ENCODE measurements at places on chromosomes 2 and 18.

DNA sequence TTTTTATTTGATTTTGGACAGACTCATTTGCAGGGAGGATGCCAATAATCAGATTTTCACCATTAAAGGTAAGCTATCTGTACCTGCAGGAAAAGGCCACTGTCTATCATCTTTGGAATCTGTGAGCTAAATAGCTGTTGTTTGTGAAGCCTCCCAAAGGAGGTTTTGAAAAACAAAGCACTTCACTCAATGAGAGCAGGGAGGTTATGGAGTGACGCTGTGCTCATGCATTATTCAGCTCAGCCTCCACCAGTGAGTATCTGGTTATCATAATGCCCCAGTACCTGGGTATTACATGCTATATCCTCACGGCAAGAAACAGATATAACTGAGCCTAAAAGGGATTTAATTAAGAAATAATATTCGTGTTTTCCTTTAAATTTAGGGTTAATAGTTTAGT, 189.6 kb upstream of the PIK3C3 start:
- DNase-seq: no peak

DNA sequence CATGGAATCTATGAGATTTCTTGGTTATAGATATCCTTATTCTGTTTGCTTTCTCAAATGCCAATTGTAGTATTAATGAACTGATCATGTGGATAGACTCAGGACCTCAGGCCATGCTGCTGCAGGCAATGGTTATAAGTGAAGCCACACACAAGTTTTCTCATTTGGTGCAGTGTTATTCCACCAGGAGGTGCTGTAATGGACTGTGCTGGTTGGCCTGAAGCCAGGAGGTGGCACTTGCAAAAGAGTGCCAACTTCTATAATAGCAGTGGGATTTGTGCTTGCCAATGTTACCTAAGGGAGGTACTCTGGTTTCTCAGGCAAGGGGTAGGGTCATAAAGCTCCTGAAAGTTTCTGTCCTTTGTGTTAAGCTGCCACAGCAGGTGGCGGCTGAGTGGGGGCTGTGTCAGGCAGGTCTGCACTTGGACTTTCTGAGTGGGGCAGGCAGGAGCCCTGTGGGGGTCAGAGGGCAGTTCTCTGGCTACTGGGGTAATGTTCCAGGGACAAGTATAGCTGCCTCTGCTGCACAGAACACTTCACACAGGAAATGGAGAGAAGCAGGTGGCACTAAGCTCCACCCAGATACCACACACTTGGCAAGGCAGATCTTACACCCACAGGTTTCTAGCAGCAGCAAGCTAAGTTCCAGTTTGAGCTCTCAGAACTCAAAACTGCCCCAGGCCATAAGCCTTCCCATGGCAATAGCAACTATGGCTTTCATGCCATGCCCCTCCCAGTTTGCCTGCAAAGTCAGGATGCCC, 352.6 kb upstream of the CWC22 start:
- DNase-seq: no peak

GRCh38 chr18:58362027-58362575, 266.8 kb downstream of the ALPK2 start:
- DNase-seq: no peak

GRCh38 chr2:113058998-113059960, at the start of gene IL36RN:
IL36RN (plus strand) TSS chr2:113059198; CDS start chr2:113059439, 241 bp downstream.
- DNase-seq: no peak

DNA sequence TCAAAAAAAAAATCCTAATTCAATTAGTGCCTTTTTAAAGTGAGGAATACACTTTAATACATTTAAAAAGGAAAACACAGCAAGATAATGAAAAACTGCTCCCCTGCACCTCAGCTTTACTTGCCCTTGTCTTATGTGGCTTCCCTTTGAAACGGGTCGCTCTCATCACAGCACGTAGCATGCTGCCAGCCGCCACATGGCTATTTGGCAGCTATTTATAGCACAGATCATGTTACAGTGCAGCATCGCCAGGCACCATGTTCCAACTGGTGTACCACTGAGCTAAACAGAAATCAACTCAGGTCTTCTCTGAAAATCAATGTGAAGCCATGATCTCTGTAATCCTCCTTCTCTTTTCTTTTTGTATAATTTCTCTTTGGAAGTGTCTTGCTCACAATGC, 65.1 kb downstream of the TMEM182 start:
- peak; percentile 75 for DNase-seq

GRCh38 chr18:13836559-13836958, 12.6 kb downstream of the MC5R start:
- DNase-seq: no peak

DNA sequence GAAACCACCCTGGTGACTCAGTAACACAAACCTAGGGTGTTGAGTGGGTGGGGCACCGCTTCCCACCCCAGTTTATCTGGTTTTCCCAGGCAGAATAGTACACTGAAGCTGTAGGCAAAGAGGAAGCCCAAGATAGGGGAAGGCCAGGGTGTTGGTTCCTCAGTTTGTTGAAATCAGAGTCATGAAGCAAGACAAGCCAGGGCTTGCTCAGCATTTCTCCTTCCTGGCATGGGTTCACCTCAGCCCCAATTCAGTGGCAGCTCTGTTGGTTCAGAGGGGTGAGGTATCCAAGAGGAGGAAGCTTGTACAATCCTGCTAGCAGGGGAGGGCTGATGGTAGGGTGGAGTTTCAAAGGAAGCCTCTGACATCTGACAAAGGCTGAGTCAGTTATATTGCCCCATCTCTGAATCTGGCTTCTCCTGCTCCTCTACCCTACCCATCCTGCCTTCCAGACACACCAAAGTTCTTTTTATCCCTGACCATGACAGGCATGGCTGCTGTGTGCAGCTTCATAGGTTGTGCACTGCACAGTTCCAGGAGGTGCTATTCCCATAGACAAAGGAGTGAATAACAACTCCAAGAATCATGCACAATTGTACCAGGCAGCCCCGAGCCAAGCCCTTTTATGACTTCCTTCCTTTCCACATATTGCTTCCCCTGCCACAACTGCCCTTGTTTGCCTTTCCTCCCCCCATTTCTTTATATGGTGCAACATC, 24.9 kb upstream of the RAB10 start:
- no peak for DNase-seq

GRCh38 chr2:182729710-182730339, 13.8 kb downstream of the DNAJC10 start:
- DNase-seq: no peak

DNA sequence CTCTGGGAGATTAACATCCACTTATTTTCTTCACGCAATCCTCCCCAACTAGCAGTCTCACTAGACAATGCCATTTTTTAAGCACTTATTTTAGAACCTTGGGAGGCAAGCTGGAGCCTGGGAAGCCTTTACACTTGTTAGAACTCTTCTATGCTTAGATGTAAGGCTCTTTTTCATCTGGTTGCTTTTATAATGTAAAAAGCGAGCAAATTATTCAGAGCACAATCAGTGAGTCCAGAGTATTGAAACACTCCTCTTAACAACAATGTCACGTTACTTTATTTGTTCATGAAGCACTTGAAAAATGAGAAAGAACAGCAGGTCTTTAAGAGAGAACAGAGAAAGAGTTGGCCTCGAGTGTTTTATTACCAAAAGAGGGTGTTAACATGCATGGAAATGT, 84.1 kb upstream of the SLC8A1 start:
- DNase-seq: no peak

DNA sequence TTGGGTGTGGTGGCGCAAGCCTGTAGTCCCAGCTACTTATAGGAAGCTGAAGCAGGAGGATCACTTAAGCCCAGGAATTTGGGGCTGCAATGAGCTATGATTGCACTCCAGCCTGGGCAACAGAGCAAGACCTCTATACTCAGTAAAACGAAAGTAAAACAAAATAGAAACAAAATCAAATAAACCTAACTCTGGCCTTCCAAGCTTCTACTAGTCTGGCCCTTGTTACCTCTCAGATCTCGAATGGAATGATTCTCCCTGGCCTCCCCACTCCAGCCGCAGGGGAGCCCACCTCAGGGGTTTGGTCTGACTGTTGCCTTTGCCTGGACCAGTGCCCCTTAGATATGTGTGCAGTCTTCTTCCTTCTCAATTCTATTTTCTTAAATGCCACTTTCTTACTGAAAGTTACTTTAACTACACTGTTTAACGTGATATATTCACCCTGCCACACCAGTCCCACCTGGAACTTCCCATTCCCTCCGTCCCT, 160.0 kb upstream of the GCFC2 start:
- DNase-seq: no peak

GRCh38 chr2:236555481-236555880, 14.1 kb upstream of the ACKR3 start:
- DNase-seq: no peak

DNA sequence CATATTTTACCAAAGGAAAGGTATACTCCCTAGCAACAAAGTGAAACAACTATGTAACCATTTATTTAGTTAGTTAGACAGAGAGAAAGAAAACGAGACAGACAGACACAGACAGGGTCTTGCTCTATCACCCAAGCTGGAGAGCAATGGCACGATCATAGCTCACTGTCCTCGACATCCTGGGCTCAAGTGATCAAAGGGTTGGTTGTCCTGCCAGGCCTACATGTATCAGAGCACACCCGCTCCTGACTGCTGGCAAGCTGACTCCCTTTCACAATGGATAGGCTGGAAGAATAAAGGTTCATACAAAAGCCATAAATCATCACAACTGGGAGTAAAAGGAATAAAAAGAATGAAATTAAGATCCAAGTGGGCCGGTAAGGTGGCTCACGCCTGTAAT, 53.5 kb downstream of the ATL2 start:
- no peak for DNase-seq

Data from COR-L47 (cell line).